ENCODE measurements at places on chromosomes 2 and 18.

DNA sequence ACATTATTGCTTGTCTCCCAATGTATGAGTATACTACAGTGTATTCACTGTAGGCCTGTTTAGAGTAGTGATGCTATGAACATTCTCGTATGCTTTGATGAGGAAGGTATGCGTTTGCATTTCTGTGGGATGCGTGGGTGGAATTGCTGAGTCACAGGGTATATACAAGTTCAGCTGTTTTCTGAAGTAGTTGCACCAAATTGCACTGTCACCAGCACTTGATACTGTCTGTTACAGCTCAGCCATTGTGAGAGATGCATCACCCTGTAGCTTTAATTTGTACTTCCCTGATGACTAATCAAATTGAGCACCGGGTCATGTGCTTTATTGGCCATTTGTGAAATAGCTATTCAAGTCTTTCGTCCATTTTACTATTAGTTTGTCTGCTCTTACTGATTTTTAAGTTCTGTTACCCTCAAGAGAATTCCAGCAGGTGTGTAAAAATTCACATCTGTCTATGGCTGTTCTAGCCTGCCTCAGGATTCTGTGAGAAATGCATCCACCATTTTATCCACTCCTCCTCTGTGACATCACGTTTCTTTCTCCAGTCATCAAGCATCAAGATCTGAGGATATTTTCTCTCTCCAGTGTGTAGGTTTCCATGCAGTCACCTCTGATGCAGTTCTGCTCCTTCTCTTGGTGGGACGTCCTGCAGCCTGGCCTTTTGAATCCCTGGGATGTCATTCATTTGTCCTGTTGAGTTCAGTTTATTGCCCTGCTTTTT, 72.5 kb downstream of the DGKD start:
- DNase-seq: peak; percentile 47

DNA sequence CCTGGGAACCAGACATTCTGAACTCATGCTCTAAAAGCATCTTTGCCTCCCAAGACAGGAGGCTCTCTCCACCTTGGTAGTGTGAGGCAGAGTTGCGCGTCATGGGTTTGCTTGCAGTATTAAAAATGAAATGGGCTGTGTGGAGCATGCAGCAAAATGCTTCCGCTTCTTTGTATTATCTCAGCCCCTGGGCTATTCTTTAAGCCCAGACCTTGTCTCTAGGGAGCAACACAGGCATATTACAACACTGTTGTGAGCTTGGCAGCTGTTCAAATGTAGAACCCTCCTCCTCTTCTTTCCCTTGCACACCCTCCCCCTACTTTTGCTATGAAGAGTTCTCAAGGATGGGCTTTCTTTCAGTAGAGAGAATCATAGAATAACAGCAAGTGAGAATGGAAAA, 185.1 kb upstream of the LHCGR start:
- no peak for DNase-seq

- DNase-seq: no peak
These were observed 43.0 kb upstream of the ITGAV start for GRCh38 chr2:186546846-186547245.

DNA sequence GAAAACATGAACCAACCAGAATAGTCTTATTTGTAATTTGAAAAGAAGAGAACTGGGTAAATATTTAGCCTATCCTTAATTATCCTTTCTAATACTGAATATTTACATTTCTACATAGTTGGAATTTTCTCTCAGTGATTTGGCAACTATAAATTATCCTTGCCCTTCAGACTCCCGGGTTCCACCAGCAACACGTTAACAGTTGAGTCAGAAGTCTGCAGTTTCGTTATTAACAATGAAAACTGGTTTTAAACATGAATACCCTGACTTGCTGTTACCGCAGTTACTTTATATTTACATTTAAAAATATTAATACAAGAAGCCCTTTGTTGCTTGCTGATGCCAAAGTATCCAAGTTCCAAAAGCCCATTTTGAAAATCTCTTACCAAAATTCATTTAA, 673.0 kb downstream of the ARHGAP15 start:
- no peak for DNase-seq

DNA sequence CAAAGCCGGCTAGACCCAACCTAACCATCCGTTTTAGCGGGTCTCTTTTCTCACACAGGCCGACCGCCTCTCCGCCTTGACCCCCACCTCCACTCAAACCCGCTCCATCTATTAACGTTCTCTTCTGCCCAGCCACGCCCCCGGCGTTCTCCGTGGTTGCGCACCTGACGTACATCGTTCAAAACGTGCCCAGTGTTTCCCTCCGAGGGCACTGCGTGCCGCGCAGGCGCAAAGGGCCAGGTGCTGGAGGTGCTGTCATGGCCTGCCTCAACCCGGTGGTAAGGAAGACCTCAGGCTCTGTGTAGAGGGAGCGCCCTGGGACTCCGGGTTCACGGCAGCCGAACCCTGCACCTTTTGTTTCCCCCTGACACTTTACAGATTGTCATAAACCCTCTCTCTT, at the start of gene GTF2A1L:
Gene GTF2A1L, plus strand, starts transcription at position 239 of the 400 bp plus-strand sequence. Its CDS starts 19 bp downstream, at position 258.
- no peak for DNase-seq

DNA sequence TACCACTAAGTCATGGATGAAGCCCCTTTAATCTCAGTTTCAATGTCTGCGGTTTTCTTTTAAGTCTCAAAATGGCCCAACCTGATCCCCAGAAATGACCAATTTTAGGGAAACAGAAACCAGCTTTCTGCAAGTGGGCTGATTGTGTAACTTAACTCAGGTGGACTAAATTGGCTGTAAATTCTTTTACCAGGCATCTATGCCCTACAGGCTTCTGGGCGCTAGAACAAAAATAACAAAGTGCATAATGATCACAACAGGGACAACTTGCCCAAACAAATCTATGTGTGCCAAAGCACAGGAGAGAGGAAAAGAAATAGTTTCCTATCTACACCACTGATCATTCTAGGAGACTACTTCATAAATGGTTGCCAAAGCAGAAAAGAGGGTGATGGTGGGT, 112.3 kb upstream of the SETBP1 start:
- DNase-seq: no peak

All from ascending aorta (tissue), 2 donors.